Ureter (tissue), 1 donor: ENCODE measurements at places on chromosomes 1 and 21.

- DNase-seq: no peak
Observed at GRCh38 chr1:235642943-235643371, 6.6 kb downstream of the GNG4 start.

DNA sequence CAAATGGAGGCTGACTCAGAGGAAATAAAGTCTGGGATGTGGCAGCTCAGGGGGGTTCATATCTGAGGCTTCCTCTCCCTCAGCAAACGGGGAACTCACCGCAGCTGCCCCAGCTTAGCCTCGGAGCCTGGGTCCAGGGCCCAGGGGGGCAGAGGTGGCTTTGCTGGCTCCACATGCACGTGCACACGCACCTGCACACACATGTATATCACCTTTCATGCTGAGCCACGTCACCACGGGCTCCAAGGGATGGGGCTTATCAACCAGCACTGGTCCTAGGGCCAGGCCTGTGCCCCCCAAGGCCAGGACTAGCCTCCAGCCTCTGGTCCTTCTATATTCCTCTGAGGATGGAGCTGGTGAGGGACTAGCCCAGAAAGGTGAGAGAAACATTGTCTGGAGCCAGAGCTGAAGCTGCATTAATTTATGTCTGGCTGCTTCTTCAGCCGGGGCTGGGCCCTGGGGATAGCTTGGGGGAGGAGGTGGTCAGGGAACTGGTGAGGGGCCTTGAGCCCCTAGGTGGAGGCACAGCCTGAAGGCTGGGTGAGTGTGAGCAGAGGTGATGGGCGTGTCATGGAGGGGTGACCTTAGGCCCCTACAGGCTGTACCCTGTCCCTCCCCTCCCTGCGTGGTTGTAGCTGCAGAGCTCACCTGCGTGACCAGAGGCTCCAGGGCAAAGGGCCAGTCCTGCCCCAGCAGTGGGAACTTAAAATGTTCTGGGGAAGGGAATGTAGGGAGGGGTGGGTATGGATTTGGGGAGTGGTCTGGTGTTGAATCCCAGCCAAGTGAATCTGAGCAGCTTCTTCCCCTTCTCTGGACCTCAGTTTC lies 520.8 kb downstream of the PTPRU start:
- DNase-seq: no peak

- DNase-seq: no peak
Observed at GRCh38 chr1:97529600-97529999, 391.2 kb downstream of the DPYD start.

DNA sequence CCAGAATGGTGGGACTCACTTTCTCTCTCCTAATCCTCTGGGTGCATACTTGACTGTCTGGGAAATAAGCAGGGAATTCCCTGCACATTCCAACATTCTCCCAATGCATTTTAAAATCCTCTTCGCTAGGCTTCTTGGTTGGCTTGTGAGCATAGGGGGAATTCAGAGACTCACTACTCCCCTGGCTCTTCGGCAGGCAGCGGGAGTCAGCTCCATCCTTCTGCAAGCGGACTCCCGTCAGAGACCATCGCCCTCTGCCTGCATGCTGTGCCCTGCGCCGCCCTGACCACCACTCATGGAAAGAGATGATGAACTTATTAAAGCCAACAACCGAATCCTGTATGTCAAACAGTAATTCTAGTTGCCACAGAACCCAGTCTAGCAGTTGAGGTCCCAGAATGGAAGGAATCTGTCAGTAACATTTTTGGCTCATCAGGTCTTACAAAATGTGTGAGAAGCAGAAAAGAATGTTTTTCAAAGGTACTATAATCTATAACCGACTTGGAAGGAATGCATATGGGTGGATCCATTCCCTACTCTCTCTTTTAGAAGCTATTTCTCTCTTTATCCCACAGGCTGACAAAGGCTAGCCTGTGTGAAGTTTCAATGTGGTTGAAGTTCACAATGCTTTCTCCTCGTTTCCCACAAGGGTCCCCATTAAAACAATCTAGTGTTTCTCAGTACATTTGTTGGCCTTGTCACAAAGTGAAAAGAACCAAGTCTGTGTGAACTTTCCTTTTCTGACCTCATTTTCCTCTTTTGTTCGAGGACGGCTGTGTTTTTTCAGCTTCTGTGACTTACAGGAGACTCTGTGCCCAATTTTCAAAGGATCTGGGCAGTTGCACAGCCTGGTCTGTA lies 119.1 kb upstream of the ADAR start:
- DNase-seq: no peak

- DNase-seq: no peak
Observed at GRCh38 chr1:199463521-199464127, 563.9 kb upstream of the NR5A2 start.

DNA sequence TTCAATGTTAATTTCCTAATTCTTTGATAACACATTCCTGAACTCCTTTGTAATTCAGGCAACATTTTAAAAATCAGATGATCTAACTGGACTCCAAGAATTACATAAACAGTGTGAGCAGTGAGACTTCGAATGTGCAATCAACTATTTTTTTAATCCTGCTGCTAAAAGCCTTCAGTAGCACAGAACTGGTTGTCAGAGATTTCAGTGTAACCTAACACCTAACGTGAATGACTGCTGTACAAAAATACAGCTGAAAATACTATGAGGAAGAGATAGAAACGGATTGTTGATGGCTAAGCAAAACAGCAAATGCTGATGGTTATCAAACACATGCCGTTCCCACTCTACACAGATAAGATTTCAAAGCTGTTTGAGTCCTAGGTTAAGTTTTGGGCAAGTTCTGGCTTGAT lies 46.1 kb downstream of the APP start:
- DNase-seq: no peak

GRCh38 chr1:237470712-237471338 lies 419.9 kb downstream of the ZP4 start:
- DNase-seq: no peak

DNA sequence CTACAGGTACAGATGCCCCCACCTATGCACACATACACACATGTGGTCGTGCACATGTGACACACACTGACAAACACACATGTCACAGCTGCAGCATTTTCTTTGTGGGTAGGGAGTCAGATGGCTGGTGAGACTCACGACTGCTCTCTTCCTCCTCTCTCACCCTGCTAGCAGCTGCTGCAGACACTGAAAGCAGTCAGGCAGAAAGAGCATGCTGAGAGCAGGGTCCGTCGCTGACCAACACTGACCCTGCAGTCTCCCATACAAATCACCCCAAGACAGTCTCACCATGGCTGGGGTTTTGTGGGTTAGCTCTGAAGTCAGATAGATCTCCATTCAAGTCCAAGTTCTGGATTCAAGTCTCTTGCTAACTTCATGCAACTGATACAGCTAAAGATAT lies 188.3 kb downstream of the ASTN1 start:
- DNase-seq: no peak

DNA sequence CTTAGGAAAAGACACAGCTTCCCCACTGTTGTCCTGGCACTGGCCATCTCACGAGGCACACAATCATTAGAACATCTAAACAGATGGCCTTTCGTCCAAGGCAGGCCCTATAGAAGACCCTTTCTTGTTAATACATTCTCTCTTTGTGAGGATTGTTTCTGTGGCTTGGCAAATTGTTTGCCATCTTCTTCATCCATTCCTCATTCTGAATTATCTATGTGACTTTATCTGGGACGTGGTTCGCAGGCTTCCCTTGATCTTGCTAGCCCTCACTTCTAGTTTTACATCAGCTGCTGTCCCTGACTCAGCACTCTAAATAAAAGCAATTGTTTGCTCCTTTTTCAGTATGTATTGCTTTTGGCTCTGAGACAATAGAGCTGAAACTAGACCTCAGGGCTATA lies 101.1 kb upstream of the ZC3H11B start:
- DNase-seq: no peak

DNA sequence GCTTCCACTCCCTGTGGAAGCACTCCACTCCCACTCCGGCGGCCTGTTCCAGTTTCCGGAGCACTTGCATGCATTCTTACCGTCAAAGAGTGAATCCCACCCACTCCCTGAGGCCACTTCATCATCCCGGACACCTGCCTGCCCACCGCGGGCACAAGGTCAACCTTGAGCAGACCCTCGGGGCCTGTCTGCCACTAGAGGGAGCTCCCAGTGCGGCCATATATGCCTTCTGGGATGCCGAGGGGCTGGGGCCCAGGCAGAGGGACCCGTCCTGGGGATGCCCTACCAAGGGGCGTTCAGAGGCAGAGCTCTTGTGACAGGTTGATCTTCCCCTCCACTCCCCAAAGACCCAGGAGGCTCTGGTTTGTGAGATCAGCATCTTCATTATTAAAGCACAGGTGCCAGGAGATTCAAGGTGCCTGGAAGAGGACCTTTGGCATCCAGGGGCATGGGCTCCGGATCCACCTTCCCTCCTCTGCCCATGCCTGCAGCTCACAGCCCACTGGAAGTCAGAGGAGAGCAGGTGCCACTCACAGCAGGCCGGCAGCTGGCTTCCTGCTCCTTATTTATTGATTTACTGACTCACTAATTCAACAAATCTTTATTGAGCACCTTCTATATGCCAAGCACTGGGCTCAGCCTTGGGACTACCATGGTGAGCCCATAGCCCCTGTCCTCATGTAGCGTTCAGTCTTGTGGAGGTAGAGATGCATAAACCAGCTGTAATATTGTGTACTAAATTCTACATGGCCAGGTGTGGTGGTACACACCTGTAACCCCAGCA lies 47.3 kb downstream of the UBIAD1 start:
- no peak for DNase-seq

- DNase-seq: no peak
Observed at GRCh38 chr1:39927538-39927937, 25.8 kb upstream of the MYCL start.

DNA sequence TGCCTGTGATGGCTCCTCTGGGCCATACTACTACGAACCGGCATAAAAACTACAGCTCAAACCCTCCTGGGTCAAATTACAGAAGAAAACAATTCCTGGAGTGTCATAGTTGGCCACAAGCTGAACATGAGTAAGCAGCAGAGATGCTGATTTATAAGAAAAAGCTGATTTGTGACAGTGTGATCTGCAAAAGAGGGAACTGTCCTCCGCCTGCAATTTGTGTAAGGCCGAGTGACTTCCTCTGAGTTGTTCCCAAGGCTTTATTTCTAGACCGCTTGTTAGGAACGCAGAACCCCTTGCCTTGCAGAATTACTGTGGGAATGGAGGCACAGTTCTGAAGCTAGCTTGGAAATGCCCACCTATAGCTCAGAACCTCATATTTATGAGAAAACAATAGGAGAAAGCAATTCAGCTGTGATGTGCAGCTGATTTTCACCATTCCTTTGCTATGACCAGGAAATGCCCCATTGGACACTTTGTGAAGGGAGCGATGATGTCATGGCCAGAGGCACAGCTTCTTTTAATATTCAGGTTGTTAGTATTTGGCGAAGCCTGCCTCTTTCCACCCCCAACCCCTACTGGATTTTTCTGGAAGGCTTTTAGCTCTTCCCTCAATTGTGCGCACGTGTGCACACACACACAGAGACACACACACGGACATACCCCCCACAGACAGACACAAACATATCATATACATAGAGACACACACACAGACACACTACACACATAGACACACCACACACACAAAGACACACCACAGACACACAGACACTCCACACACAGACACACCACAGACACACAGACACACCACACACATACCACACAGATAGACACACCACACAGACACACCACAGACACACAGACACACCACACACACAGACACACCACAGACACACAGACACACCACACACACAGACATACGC lies 47.6 kb downstream of the IER5 start:
- DNase-seq: no peak

- DNase-seq: peak; percentile 40
Observed at GRCh38 chr1:228988664-228989063, 253.4 kb downstream of the RHOU start.

GRCh38 chr1:192967901-192968300 lies 91.3 kb downstream of the UCHL5 start:
- DNase-seq: no peak

GRCh38 chr1:76928522-76928921 lies 61.2 kb downstream of the ST6GALNAC5 start:
- no peak for DNase-seq

DNA sequence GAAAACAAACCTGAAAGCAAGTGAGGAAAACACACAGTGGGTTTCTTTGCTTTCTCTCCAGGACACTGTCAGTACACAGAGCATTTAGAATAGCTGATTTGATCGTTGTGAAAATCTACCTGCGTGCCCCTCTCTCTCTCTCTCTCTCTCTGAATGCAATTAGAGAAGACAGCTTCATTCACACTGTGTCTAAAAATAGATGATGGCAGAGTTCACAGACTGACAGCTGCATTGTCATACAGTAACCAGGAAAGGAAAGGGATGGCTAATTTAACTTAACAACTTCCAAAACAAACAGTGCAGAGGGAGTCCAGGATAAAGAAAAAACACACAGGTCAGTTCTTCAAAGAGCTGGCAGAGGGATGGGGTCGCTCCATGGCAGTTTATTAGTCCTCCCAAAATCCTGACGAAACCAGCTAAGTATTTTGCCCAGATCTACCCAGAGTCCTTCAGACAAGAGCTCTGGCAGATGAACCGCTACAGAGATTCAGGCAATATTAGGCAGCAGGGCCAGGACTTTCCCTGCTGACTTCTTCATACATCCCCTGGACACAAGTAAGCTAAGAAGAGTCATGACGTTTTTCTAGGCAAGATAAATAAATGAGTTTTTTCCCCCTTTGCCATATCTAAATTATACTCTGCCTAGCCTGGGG lies 58.9 kb downstream of the WLS start:
- DNase-seq: no peak

DNA sequence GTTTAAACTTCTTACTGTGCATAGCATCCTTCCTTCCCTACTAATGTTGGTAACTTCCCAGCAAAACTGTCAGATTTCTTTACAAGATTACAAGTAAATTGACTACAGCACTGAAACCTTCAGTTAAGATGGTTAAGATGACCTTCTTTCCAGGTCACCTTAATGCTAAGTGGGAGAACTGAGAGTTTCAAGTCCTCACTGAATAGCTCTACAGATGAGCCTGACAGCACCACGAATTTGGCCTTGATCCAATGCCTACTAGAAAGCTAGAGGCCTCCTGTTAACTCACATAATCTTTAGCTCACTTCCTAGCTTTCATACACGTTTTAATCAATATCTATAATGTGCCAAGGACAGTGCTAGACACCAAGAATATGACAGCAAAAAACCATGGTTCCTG lies 276.0 kb upstream of the PLD5 start:
- no peak for DNase-seq

- DNase-seq: no peak
Observed at GRCh38 chr1:218069180-218069579, 215.9 kb upstream of the RRP15 start.

DNA sequence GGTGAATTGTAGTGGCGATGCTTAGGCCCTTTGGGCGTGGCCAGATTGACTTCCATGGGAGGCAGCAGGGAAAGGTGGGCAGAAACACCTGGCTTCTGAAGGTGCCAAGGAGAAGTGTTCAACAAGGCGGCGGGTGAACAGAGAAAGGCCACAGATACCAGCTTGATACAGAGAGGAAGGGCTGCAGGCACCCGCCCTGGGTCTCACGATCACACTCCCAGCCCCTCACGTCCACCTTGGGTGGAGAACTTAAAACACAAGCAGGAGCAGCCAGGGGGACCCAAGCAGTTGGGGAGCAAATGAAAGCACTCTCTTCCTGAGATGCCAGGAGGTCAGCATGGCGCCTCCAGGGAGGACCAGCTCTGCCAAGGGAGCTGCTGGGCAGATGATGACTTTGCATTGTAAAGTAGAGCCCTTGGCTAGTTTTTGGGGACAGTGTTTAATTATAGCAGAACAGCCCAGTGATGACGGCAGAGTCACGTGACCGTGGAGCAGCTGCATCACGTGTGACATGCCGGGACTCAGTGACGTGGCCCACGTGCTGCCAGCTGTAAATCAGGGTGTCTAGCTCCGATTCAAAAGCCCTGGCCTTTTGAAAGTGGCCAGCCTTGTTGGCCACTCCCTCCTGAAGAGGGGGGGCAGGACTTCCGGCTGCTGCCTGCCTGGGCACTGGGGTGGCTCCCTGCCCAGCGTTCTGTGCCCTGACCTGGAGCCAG lies 19.0 kb downstream of the SLC37A1 start:
- DNase-seq: peak; percentile 85
